ENCODE measurements at places on chromosomes 6 and 20.
A peak's percentile ranks its signal among the peaks of the same experiment; 100 is the strongest.

DNA sequence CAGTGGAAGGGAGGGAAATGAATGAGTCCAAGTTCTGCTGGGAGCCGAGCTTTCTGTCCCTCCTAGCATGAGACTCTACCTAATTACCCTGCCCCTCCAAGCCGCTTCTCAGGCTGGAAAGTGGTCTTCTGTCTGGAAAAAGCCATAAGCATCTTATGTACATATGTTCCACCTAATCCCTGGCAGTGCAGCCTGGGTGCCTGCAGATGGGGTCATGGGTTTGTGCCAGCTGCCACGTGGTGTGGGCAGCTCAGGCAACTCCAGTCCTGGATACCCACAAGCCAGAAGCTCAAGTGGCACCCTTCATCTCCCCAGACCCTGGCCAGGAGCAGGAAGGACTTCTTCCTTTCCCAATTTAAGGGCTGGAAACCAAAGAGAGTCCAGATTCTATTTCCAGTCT is 253.1 kb downstream of the LY86 start:
- H3K27ac ChIP-seq: no peak overlapping the region
- peaks cover 23% of the 10 kb centered on the region for H3K27me3 ChIP-seq
- peak; percentile 54 for DNase-seq
- H3K36me3 ChIP-seq: no peaks in the 10 kb centered on the region
- no peaks in the 10 kb centered on the region for H3K4me1 ChIP-seq

DNA sequence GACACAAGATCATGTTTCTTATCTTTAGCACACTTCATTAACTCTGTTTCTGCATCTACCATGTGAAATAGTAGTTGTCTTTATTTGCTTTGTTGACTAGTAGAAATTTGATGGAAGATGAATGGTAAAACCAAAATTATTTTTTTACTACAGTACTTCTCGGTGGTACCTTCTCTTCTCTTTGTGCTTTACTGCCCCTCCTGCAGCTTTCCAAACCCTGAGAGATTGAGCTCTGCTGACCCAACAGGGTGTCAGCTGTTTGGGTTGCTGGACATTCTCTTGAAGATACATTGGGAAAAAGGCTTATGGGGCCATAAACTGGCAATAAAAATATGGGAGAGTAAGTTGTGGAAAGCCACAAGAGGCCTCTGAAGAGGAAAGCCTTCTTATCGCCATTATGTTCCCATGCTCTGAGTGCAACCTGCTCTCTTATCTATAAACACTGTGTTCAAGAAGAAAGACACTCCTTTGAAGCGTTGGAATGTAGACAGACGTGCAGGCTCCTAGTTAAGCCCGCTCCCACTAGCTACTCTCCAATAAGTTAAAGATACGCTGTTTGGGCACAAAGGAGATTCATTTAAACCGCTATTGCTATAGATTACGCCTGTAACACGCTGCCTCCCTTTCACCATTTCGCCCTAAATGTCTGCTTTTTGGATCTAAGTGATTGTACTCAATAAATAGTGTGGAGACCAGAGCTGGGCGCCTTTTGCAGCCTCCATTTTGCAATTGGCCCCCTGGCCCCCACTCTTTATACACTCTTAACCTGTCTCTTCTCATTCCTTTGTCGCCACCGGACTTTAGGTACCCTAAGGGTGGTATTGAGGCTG is 60.1 kb upstream of the PRSS16 start:
- H3K36me3 ChIP-seq: no peaks in the 10 kb centered on the region
- peak overlapping the region; percentile 90 for H3K4me3 ChIP-seq
- peak overlapping the region; percentile 95 for H3K27ac ChIP-seq
- H3K4me1 ChIP-seq: peaks cover 11% of the 10 kb centered on the region

DNA sequence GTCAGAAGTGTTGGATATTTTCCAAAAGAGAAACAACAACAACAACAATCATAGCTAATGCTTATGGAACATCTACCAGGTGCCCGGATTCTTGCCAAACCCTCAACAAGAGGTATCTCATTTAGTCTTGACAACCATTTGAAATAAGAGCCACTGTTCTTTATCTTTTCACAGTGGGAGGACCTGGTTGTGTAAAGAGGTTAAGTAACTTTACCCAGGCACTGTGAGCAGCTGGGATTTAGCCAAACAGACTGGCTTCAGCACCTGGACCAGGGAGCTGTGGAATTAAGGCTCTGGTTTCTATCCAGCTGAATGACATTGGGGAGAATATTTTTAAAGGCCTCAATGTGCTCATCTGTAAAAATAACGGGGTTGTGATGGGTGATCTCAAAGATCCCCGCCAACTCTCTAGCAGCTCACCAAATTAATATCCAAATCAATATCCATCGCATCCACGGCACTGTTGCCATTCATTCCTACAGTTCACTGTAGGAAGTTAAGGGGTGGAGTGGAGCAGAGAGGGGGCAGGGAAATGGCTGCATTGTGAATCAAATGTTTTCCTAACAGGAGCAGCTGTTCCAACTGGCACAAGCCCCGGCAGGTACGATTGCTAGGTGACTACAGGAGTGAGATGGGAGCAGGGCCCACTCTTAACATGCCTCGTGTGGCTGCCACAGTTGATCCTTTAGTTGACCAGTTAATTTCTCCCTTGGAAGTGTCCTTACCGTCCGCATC is 61.8 kb downstream of the GCNT2 start:
- no peaks in the 10 kb centered on the region for H3K36me3 ChIP-seq
- H3K4me1 ChIP-seq: peaks cover 9% of the 10 kb centered on the region
- H3K27me3 ChIP-seq: peaks cover 53% of the 10 kb centered on the region
- H3K27ac ChIP-seq: no peak overlapping the region
- no peak overlapping the region for H3K4me3 ChIP-seq

DNA sequence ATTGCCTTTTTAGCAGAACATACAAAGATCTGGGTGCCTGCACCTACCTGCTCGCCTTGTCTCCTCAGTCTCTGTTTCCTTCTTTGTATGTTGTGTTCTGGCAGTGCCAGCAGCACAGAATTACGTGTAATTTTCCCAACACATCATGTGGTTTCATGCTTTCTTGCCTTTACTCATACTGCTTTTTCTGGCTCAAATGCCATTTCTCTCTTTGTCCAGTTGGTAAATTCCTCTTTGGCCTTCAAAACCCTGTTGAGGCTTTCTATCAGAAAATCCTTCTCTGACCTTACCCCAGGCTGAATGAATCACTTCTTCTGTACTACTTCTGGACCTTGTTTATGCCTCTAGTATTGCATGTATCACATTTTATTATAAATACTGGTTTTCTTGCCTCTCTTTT is 31.8 kb downstream of the L3MBTL3 start:
- no peak for DNase-seq
- H3K4me3 ChIP-seq: no peak overlapping the region
- peaks cover 10% of the 10 kb centered on the region for H3K4me1 ChIP-seq
- H3K27me3 ChIP-seq: no peaks in the 10 kb centered on the region

- no peak overlapping the region for H3K4me3 ChIP-seq
- peak overlapping the region; percentile 98 for H3K27ac ChIP-seq
- H3K27me3 ChIP-seq: no peaks in the 10 kb centered on the region
- peaks cover 7% of the 10 kb centered on the region for H3K36me3 ChIP-seq
- peaks cover 39% of the 10 kb centered on the region for H3K4me1 ChIP-seq
- peak; percentile 90 for DNase-seq
Observed at GRCh38 chr20:3818155-3819151, 1.9 kb upstream of the AP5S1 start.

DNA sequence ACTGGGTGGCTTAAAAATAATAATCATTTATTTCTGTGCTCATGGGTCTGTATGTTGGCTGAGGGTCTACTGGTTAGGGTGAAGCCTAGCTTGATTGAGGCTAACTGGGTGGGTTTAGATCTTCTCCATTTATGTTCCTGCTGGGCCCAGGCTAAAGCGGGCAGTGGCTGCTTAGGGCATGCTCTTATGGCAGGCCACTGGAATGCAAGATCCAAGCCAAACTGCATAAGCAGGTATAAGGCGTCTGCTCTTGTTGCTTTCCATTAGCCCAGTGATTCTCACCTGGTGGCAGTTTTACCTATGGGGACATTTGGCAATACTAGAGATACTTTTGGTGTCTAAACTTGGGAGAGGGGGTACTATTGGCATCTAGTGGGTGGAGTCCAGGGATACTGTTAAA is 44.5 kb downstream of the QKI start:
- no peak overlapping the region for H3K4me3 ChIP-seq
- peaks cover 68% of the 10 kb centered on the region for H3K4me1 ChIP-seq
- H3K27ac ChIP-seq: peak overlapping the region; percentile 75
- H3K27me3 ChIP-seq: no peaks in the 10 kb centered on the region

DNA sequence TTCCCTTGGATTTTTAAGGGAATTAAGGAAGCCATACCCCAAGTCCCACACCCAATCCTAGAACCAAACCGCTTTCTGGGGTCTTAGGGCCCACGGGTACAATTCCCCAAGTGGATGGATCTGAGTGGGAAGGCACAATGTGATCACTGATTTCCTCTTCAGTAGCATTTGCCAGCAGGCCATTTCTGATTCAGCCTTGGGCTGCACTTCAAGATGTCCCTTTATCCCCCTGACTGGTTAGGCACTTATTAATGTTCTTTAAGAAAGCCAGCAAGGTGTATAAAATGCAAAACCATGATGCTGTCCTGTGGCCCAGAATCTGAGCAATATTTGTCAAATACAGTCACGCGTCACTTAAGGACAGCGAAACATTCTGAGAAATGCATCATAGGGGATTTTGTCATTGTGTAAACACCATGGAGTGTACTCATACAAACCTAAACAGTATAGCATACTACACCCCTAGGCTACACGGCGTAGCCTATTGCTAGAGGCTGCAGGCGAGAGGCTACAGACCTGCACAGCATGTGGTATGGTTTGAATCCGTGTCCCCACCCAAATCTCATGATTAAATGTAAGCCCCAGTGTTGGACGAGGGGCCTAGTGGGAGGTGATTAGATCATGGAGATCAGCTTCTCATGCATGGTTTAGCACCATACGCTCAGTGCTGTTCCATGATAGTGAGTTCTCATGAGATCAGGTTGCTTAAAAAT is 234.2 kb downstream of the NRN1 start:
- no peak overlapping the region for H3K27ac ChIP-seq
- H3K36me3 ChIP-seq: peaks cover 4% of the 10 kb centered on the region
- no peaks in the 10 kb centered on the region for H3K4me1 ChIP-seq

DNA sequence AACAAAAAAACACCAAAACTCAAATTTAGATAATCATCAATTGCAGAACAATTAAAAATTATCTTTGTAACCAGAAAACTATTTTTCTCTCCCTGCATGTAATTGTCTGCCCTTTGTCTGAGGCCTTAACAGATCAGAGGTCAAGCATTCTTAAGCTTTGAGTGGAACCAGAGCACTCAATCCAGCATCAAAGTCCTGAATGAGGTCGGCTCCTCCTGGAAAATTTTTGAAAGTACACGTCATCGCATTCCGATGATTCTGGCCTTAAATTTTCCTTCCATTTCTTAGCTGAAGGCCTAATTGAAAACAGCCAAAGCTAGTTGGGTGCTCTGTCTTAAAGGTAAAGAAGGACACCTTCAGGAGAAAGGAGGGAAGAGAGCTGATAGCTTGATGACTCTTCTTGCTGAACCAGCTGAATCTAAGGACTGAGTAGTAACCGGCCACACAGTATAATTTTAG is 510.2 kb upstream of the SULF2 start:
- peaks cover 6% of the 10 kb centered on the region for H3K27me3 ChIP-seq
- H3K27ac ChIP-seq: peak overlapping the region; percentile 49
- H3K36me3 ChIP-seq: no peaks in the 10 kb centered on the region

GRCh38 chr6:160810238-160810637 is 108.2 kb downstream of the PLG start:
- no peak overlapping the region for H3K27ac ChIP-seq
- H3K36me3 ChIP-seq: no peaks in the 10 kb centered on the region
- no peaks in the 10 kb centered on the region for H3K27me3 ChIP-seq
- no peak overlapping the region for H3K4me3 ChIP-seq
- H3K4me1 ChIP-seq: no peaks in the 10 kb centered on the region

- peak; percentile 80 for DNase-seq
- no peak overlapping the region for H3K27ac ChIP-seq
- H3K4me1 ChIP-seq: no peaks in the 10 kb centered on the region
- H3K27me3 ChIP-seq: no peaks in the 10 kb centered on the region
Observed at GRCh38 chr6:160065200-160065599, 56.4 kb upstream of the SLC22A1 start.

GRCh38 chr20:10761786-10762185 is 88.0 kb upstream of the JAG1 start:
- H3K27ac ChIP-seq: peak overlapping the region; percentile 79
- no peak for DNase-seq
- H3K27me3 ChIP-seq: no peaks in the 10 kb centered on the region
- H3K4me3 ChIP-seq: no peak overlapping the region

GRCh38 chr20:55155360-55155759 is 680.0 kb downstream of the DOK5 start:
- no peaks in the 10 kb centered on the region for H3K36me3 ChIP-seq
- no peaks in the 10 kb centered on the region for H3K27me3 ChIP-seq
- no peak overlapping the region for H3K27ac ChIP-seq
- no peak overlapping the region for H3K4me3 ChIP-seq

GRCh38 chr6:85275338-85275985 is 174.4 kb upstream of the NT5E start:
- no peak overlapping the region for H3K27ac ChIP-seq
- DNase-seq: no peak
- H3K36me3 ChIP-seq: no peaks in the 10 kb centered on the region
- no peaks in the 10 kb centered on the region for H3K4me1 ChIP-seq
- H3K4me3 ChIP-seq: no peak overlapping the region

DNA sequence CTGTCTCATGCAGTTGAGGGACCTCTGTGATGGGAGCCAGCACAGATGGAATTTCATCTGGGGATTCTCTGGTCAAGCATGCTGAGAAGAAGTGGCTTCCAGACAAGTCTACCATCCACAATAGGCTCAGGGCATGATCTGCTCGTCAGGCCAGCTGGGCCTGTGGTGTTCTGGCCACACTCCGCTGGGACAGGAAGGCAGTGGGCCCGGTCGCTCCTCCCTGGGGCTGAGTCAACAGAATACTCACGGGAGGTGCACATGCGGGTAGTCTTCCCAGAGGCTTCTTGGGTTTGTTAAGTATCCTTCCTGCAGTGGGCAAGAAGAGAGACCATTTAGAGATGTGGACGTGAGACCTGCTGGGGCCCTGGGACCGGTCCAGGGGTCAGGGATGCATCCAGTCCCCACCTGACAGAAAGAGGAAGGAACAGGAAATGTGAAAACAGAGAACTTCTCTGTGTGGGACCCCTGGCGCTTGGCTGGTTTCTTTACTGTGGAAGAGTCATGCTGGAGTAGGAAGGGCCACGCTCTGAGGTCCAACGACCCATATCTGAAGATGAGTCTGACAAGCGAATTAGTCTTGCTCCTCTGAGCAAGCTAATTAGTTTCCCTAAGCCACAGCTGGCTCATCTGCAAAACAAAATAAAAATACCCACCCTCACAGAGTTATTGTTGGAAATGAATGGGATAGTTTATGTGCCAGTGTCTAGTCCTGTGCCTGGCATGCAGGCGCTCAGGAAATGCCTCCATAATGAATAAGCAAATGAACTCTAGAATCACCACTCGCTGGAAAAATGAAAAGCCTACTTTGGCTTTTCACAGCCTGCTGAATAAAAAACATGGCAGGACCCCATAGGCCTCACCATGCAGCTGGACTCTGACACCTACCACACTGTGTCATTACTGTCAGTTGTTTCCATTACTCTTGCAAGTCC is 67.3 kb downstream of the TRAM2 start:
- H3K4me3 ChIP-seq: peak overlapping the region; percentile 18
- DNase-seq: no peak
- H3K36me3 ChIP-seq: peaks cover 82% of the 10 kb centered on the region
- peaks cover 88% of the 10 kb centered on the region for H3K4me1 ChIP-seq
- peak overlapping the region; percentile 99 for H3K27ac ChIP-seq

GRCh38 chr20:2305479-2305878 is 9.7 kb downstream of the TGM3 start:
- H3K4me1 ChIP-seq: no peaks in the 10 kb centered on the region
- H3K27me3 ChIP-seq: peaks cover 2% of the 10 kb centered on the region
- H3K4me3 ChIP-seq: no peak overlapping the region
- no peaks in the 10 kb centered on the region for H3K36me3 ChIP-seq

All from osteocyte (in vitro differentiated cells).